ENCODE measurements at places on chromosomes 4 and X.

GRCh38 chr4:90128961-90129495, 1.8 kb downstream of the CCSER1 start:
- no peak for DNase-seq

DNA sequence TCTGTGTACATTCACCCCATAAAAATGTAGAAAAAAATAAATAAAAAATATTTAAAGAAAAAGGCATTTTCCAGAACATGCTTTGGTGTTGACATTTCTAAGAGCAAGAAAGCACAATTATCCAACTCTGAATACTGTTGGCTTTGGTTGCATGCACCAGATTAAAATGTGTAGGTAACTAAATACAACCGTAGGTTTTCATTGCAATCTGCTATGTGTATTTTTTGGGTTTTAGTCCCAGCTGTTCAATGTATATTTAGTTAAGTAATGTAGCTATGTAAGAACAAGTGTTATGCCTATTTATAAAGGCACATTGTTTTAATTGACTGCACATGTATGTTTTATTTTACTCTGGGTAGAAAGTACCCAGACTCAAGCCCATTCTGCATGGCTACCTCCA, 108.1 kb upstream of the PAQR3 start:
- DNase-seq: no peak

DNA sequence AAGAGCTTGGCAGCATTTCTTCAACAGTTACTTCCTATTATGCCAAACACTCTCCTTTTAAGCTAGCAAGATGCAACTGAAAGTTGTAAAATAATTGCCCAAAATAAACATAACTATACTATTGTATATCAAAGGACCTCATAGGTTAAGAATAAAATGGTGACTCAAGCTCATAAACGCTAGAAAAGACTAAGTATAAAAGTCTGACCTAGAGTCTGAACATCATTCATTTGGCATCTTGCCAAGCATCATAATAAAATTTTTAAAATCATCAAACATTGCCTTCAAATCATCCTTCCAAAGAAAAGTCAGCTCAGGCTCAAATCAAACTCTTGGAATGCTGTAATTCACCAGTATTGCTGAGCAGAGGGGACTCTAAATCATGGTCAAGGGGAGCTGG, 281.2 kb downstream of the QDPR start:
- DNase-seq: no peak

- no peak for DNase-seq
These were observed 10.9 kb downstream of the MFAP3L start for GRCh38 chr4:170015285-170015684.

DNA sequence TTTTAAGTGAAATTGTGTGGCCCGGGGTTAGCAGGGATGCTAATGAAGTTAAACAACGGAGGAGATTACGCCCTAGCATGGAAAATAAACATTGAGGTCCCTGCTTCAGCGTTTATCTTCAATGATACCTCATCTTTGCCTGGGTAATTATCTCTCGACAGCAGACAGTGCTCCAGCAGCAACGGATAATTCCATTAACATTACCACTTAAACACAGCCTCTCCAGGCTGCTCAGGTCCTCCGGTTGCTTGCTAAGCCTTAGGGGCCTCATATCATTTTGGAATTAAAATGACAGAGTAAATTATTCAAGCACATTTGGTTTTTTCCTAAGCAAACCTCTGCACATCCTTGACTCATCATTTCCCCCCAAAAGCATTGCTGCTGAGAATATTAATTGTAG, 281.5 kb upstream of the KLF3 start:
- no peak for DNase-seq

- peak; percentile 16 for DNase-seq
These were observed 37.0 kb downstream of the IRS4 start for GRCh38 chrX:108699368-108699767.

DNA sequence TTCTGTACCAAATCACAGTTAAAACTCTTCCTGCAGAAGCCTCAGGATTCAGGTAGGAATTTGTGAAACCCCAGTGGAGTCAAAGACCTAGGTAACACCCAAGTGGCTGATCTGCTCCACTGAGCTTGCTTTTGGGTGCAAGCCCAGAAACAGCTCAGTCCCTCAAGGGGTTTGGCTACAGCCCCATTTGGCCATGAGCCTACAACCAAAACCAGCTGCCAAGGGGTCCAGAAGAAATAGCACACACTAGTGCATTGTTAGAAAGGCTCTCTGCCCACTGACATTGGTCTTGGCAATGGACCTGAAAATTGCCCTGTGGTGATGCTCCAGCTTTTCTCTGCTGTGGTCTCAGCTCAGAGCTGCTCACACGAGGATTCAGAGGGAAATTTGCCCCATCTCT, 577.4 kb upstream of the INTU start:
- DNase-seq: no peak

- no peak for DNase-seq
These were observed 29.5 kb upstream of the MTNR1A start for GRCh38 chr4:186584912-186585311.

DNA sequence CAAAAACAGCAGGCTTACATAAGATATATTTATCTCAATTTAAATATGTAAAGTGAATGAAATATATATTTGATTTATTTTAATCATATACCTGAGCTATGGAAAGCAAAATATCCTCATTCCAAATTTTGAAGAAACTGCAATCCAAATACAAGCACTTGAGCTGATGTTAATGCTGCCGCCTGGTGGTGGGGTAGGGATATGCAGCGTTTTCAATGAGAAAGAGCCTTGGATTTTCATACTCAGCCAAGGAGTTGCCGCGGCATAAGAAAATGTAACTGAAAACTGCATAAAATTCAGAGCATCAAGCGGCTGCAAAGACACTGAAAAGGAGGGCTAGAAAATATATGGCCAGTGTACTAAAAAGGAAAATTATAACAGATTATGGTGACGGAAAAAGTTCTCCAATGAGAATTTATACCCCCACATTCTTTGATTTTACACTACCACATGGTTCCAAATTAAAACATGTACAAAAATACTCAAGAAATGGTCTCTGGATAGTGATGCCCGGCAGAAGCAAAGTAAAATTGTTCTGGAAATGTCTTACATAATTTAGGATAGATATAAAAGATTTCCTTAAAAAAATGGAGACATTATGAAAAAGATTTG, 660.3 kb upstream of the PITX2 start:
- peak; percentile 65 for DNase-seq

- DNase-seq: no peak
These were observed 11.5 kb upstream of the CHST7 start for GRCh38 chrX:46561824-46562657.

GRCh38 chr4:11472535-11472934, 43.8 kb upstream of the HS3ST1 start:
- DNase-seq: no peak

- no peak for DNase-seq
These were observed 15.7 kb downstream of the MSX1 start for GRCh38 chr4:4875147-4875546.

- DNase-seq: no peak
These were observed 5.5 kb upstream of the MMAA start for GRCh38 chr4:145613566-145614232.

- DNase-seq: no peak
These were observed 581.3 kb upstream of the TENM3 start for GRCh38 chr4:181661923-181662322.

GRCh38 chrX:39311646-39312045, 510.4 kb downstream of the MID1IP1 start:
- DNase-seq: no peak

DNA sequence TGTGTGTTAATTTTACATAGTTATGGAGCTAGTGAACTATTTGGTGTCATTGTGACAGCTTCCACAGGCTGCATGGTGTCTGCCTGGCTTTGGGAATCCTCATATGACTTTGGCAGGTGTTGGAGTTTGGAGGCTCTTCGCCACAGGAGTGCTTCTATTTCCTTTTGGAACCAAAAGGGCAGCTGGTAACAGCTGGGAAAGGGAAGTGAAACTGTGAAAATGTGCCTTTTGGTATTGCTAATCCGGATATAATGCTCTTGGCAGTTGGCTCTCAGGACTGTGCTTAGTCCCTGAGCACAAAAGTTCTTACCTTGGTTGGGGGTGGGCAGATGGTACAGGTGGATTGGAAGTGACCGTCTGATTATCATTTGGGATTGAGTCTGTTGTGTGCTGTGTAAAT, 18.1 kb downstream of the OFD1 start:
- no peak for DNase-seq

DNA sequence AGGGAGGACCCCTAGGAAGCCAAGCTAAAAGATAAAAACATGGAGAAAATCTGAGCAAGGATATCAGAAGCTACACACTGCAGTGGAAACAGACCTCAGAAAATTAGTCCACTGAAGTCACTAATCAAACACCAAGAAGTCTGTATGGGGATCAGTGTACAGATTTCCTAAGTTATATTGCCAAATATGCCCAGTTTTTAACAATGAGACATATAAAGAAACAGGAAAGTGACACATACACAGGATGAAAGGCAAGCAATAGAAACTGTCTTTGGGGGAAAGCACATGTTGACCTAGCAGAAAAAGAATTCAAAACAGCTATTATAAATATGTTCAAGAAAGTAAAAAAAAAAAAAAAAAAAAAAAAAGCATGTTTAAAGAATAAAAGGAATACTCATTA, 153.7 kb downstream of the PPP4R3C start:
- DNase-seq: no peak

DNA sequence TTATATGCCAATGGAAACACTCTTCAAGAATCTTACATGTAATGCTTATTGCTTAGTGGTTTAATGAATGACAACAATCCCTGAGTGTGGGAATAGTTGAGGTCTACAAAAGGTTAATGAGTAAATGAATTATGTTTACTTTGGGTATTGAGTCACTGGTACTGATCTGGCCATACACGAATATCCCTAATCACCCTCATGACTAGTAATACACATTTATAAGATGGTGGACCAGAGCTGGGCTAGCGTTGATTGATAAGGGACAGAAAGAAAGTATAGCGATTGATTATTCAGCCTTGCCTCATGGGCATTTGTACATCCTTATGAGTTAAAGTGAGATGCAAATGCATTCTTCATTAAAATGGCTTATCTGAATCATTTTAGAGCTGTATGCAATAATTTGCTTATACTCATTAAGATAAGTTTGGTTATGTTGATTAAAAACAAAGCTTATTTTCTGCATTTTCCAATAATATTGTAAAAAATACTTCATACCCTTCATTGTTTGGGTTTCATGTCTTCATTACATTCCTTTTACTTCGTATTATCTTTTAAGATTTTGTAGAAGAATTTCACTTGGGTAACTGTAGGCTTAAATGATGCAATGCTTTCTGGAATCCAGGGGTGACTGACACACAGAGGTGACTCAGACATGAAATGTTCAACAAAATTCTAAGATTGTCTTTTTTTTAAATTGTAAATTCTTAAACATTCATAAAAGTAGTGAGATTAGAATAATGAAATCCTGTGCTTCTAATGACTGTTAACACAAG, 47.4 kb downstream of the FGF2 start:
- DNase-seq: no peak

DNA sequence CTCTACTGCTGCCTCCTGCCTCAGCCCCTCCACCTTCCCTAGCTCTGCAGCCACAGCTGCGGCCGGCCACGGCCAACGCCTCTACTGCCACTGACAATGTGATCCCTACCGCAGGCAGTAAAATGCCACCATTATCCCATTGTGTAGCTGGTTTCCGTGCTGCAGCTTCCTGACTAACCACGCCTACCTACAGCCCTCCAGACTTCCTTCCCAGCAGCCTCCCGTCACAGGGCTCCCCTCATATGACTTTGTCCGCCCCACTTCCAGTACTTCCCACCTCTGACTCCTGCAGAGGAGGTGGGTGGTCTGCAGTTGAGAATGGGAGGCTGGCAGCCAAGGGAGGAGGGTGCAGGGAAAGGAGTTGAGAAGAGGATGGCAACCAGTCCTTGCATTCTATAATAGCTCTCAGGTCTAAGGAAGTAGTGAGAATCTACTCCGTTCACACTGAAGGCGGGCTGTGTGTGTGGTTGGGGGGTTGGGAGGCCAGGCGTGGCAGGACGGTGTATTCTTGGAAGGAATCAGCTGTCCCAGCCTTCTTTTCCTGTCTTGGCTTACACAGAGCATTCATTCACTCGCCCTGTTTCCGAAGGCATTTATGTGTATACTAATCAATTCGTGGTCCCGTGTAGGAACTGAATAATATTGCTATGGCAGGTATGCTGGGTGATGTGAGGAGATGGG, 33.1 kb upstream of the USP51 start:
- DNase-seq: no peak

- DNase-seq: no peak
These were observed 31.3 kb upstream of the TBL1X start for GRCh38 chrX:9433596-9433995.

GRCh38 chr4:118904935-118905334, 16.3 kb downstream of the SYNPO2 start:
- DNase-seq: no peak

GRCh38 chrX:39509157-39509556, 588.6 kb downstream of the BCOR start:
- DNase-seq: no peak

DNA sequence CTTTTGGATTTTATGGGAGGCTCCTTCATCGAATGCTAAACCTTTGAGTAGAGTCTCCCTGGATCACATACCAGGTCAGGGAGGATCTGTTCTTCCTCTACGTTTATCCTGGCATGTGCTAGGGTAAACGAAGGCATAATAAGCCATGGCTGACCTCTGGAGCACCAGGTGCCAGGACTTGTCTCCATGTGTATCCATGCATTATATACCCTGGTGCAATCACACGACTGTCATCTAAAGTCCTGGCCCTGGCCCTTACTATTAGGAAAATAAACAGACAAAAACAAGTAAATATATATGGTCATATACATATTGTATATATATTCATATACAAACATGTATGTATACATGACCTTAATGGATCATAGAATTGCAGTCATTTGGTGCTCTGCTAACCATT, 21.2 kb downstream of the EREG start:
- DNase-seq: no peak

DNA sequence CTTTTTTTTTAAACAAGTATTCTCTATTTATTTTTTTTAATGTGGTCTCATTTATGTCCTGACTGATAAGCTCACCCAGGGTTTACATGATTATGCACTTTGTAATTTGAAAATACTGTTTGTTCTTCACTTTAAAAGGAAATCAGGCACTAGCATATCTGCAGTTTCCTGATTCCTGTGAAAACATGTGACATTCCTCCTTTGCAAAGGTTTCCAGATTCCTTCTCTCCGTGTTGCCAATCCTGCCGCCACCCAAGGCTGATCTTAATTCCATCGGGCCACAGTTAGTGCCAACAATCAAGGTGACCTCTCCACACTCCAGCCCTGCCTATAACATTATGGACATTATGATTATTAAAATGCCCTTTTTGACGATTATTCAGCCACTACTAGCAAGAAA, 225.4 kb downstream of the PCDH7 start:
- DNase-seq: peak; percentile 61

Data from HCT116 (cell line).